ENCODE measurements at places on chromosomes 4 and X.

DNA sequence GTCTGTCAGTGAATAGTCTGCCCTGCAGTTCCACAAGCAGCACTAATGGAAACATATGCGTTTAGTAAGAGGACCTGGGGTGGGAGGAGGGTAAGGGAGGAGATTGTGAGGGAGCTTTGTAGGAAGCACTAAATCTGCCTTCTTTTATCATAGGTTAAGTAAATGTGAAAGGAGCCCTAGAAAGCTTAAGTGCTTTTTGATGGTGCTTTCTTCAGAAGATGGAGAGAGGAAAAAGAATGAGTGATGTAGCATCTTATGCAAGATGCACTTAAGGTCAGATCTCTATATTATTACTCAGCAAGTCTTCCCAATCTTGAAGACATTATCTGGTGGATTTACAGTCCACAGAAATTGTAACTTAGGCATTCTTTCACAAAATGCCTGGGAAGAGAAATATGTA is 322.7 kb downstream of the PDHA2 start:
- no peak for DNase-seq

GRCh38 chr4:138598226-138598625 is 356.1 kb upstream of the SLC7A11 start:
- no peak for DNase-seq

DNA sequence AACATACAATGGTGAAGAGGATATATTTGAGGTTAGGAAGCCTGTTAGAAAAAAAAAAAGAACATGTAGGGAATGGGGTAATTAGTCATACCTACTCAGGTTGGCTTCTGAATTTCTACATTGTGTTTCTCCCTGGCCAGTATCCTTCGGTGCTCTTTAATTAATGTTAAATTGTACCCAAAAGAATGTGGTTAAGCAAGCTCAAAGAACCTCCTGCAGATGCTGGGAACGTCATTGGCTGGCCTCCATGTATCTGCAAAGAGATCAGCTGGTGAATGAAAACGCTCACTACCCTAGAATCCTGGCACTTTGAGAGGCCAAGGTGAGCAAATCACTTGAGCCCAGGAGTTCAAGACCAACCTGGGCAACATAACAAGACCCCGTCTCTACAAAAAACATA is 942.3 kb upstream of the PRKX start:
- no peak for DNase-seq

DNA sequence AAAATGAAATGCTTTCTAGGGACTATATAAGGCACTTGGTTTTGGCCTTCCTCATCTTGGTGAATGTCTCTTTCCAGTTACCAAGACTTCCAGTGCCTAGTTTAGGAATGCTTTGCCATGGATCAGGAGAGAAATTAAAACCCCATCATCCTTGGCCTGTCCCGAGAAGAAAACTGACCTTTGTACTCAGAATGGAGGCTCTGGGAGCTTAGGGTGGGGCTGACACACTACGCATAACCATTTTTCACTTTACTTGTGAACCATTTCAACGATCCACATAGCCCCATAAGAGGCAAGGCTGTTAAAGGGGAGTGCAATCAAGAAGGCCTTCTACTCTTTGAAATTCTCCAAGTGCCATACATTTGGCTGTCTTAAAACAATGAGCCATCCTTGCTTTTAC is 26.7 kb upstream of the ZCCHC13 start:
- no peak for DNase-seq

DNA sequence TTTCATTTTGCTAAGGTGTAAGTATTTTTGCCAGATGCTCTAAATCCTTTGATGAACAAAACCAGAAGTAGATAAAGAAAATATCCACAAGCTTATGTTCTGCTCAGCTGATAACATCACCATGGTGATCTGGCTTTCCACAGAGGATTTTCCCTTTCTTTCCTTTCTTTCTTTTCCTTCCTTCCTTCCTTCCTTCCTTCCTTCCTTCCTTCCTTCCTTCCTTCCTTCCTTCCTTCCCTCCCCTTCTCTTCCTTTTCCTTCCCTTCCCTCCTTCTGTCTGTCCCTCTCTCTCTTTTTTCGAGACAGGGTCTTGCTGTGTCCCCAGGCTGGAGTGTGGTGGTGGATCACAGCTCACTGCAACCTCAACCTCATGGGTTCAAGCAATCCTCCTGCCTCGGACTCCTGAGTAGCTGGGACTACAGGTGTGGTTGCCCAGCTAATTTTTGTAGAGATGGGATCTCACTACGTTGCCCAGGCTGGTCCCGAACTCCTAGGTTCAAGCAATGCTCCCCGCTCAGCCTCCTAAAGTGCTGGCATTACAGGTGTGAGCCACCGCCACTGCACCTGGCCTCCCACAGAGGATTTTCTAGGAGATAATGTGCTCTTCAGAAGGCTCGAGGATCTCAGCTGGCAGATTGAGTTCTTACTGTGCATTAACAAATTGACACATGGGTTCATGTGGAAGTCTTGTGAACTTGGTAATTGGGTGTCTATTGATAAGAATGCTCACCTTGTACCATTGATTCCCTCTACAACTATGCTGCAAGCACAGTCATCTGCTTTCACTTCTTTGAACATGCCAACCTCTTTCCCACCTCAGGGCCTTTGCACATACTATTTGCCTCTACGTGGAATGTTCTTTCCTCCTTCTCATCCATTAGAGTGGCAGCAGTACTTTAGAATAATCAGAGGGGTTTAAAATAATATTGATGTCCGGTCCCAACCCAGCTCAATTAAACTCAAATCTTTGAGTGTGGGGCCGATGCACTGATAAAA is 1.4 kb upstream of the RHOH start:
- no peak for DNase-seq

GRCh38 chrX:49184294-49185281 is 1.6 kb downstream of the PRICKLE3 start:
- no peak for DNase-seq

- DNase-seq = no peak
These were observed 17.8 kb downstream of the ZNF81 start for GRCh38 chrX:47854474-47854873.

DNA sequence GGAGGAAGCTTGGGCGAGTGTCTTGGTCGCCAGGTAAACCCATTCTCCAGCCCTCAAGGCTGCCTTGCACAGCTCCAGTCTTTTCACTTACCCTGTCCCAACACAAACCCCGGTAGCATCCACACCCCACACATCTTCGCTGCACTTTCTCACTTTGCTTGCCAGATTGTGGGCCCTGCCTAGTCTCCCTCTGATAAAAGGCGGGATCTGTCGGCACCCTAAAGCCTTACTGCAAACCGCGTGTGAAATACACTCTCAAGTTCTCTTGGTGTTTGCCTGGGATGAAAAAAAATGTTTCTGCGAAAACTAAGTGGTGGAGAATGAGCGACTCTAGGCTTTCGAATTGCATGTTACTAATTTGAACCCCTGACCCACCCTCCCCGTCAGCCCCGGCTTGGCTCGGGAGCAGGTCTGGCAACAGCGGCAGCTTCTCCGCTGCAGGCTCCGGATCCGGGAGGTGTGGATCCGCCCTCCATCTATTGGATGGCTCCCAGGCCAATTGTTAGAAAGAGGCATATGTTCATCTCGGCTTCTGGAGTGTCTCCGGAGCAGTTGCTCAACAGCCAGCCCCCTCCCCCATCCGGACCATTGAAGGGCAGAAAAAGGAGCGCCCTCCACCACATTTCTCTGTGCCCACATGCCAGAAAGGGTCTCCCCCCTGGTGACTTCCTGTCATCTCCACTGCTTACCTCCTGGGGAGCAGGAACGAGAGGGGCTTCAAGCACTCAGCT is 3.0 kb upstream of the CITED1 start:
- no peak for DNase-seq

Data from stimulated activated CD8-positive, alpha-beta memory T cell treated with anti-CD3 and anti-CD28 coated beads, Interleukin-15, amount 100 ng/mL, for 48 hours (primary cell).